ENCODE measurements at places on chromosomes 4 and X.

- no peak for DNase-seq
Observed at GRCh38 chr4:169070071-169070894, 60.2 kb upstream of the CBR4 start.

- no peak for DNase-seq
Observed at GRCh38 chr4:167196344-167197012, 37.8 kb downstream of the SPOCK3 start.

DNA sequence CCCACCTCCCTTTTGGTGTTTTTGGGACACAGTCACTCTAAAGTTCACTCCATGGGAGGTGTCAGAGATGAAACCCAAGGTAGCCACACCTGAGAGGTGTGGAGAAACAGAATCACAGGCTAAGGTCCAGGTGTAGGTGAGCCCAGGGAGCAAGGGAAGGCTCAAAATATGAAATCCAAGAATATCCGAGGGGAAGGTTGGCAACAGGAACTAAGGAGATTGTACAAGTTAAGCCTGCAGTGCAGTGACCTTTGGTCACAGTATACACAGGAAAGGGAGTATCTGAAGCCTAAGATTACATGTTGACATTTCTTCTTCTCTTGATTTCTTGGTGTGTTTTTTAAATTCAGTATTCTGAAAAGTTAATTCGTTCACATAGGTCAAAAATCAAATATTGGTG lies 46.5 kb downstream of the PHF8 start:
- no peak for DNase-seq

- DNase-seq: no peak
Observed at GRCh38 chrX:119617517-119618164, 11.4 kb upstream of the NKRF start.

Data from substantia nigra (tissue), 51 donors.